ENCODE measurements at places on chromosomes 1 and 21. TPM values are rescaled to one million over a fixed set of nuclear protein-coding genes. Genes with fewer than 3 reads are reported as not detected.

GRCh38 chr1:241992734-241993133 lies 6.2 kb downstream of the MAP1LC3C start:
- DNase-seq, result no peak

BARHL2 gene
- not detected for total RNA-seq

GRCh38 chr1:7070389-7071029 lies 285.3 kb downstream of the CAMTA1 start:
- DNase-seq, result peak; percentile 26

GRCh38 chr1:241592273-241592958 lies 47.8 kb downstream of the CHML start:
- peak; percentile 67 for DNase-seq

ARHGEF11 gene
- 28.4 TPM for total RNA-seq

SLC6A9 gene
- total RNA-seq, result not detected

DNA sequence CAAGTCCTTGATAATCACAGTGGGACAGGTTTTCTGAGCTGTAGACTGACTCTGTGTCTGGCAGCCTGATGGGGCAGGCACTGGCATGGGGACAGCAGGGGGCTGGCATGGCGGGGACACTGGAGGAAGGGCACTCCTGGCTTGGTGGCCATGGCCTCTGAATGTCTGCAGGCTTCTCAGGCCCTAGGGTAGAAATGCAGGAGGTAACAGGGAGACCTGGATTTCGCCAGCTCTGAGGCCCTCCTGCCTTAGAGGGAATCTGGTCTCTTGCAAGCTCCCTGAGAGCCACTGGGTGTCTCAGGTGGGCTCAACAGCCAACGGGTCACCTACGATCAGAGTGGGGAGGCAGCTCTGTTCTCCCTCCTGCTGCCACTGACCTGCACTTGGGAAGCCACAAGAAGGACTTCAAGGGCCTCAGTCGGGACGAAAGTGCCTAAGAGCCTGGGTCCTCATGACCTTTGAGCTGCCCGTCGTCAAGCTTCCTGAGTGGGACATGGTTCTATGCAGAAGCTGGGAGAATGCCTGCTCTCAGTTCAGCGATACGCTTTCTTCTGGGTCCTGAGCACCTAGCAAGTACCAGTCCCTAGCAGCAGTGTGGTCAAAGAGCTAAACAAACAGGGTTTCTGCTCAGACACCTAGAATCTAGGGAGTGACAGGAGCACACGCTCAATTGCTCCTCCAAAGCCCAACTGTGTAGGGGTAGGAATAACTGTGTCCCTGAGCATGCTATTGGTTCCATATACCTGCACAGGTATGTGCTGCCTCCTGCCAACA lies 569.0 kb downstream of the PTPRU start:
- no peak for DNase-seq

DNA sequence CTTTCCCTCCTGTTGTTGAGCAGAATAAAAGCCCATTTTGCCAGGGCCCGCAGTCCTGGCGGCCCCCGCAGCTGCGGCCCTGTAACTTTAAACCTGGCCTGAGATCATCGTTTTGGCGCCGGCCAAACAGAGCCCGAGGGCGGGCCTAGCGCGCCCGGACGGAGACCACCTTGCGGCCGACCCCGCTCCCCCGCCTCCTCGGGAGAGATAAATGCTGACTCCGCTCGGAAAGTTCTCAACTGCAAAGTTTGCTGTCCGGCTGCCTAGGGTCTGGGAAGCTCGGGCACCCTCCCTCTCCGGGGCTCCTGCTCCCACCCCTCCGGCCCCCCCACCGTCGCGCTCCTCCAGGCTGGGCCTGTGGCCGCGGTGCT lies at the start of gene PDPN:
PDPN (plus strand) TSS at position 238 of the 371 bp plus-strand sequence. CDS start 202 bp downstream, outside the sequence.
- no peak for DNase-seq

GRCh38 chr1:89844860-89845259 lies 24.0 kb downstream of the LRRC8D start:
- no peak for DNase-seq

ARHGEF10L gene
- total RNA-seq, result 31.0 TPM

- DNase-seq, result no peak
Measured at GRCh38 chr1:217049721-217050120, 326.5 kb upstream of the ESRRG start.

- DNase-seq, result no peak
Measured at GRCh38 chr1:198147216-198147615, 9.6 kb upstream of the NEK7 start.

DNA sequence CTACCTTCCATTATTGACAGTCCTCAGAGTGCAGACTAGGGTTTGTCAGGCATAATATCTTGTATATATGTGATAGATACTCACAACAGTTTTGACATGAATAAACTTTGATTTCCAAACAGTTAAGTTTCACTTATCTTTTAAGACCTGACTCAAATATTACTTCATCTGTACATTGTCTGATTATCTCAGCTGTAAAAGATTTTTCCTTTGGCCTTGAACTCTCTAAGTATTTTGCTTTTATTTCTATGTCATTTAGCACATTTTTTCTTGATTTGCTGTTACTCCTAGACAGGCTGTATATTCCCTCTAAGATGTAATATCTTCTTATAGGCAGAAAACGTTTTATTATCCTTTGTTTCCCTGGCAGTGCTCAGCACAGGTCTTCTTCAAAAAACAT lies 65.6 kb upstream of the DMRTA2 start:
- DNase-seq, result no peak

ELAVL4 gene
- total RNA-seq, result not detected

- peak; percentile 65 for DNase-seq
Measured at GRCh38 chr1:218659911-218660677, 315.0 kb downstream of the TGFB2 start.

GRCh38 chr1:110829955-110830553 lies 42.9 kb upstream of the CD53 start:
- peak; percentile 3 for DNase-seq

GRCh38 chr1:74012583-74012982 lies 185.4 kb downstream of the LRRIQ3 start:
- DNase-seq, result no peak

DNA sequence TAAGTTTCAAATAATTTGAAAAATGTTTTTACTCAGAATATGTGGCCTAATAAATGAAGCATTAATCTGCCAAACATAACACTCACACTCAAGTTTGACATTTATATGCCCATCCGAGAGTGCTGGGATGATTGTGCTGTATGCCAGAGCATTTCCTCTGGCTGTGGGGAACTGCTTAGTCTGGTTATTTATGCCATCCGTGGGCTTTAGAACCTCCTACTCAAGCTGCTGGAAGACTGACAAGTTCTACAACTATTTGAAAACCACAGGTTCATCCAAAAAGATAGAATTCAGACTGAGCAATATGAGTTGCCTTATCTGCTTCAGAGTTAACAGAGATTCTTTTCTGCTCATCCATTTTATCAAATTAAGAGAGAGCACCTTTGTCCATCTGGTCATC lies 25.9 kb downstream of the PCNX2 start:
- no peak for DNase-seq

GRCh38 chr1:96703186-96703585 lies 18.4 kb upstream of the PTBP2 start:
- no peak for DNase-seq

DNA sequence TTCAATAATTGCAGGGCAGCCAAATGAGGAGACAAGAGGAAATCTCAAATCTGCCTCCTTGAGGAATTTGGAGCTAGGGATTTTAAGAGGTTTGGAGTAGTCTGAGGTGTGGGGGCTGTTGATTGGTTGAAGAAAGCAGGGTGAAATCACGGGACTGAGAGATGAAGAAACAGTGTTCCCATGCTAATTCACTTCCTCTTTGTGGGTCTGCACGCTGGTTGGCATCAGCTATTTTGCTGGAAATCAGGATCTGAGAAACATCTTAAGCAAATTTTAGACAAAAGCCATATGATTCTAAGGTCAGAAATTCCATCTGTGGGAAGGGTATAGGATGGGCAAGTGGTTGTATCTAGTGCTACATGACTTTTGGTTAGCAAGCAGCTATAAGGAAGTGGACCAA lies 107.1 kb upstream of the PAXBP1 start:
- no peak for DNase-seq

DNA sequence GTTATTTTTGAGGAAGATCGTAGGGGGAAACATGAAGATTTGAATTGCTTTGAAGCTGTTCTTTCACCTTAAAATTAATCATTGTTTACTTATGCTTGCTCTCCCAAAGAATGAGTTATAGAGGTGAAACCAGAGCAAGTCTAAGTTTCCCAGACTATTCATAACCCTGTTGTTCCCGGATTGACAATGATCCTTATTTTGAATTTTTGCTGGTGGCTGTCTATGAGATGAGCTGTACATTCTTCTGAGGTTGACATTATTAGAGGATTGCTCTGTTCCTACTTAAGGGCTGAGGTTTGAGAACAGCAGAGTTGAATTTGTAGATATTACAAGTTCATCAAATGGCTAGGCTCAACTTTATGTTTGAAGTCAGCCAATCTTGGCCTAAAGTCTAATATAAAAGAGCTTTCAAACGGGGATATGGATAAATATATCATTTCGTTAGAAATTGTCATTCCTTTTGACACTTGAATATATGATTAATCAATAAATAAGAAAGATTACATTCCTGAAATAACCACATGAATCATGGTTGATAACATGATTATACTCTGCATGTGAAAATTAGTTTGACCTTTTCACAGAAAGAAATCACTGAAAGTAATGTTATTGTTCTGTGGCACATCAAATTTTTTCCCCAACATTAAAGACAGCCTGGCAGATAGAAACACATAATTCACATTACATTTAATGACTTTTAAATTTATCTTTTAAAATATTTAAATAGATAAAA lies 19.1 kb upstream of the PDE4B start:
- DNase-seq, result no peak

MAP3K21 gene
- 6.6 TPM for total RNA-seq

- DNase-seq, result no peak
Measured at GRCh38 chr1:71698186-71698585, 584.2 kb downstream of the NEGR1 start.

DNA sequence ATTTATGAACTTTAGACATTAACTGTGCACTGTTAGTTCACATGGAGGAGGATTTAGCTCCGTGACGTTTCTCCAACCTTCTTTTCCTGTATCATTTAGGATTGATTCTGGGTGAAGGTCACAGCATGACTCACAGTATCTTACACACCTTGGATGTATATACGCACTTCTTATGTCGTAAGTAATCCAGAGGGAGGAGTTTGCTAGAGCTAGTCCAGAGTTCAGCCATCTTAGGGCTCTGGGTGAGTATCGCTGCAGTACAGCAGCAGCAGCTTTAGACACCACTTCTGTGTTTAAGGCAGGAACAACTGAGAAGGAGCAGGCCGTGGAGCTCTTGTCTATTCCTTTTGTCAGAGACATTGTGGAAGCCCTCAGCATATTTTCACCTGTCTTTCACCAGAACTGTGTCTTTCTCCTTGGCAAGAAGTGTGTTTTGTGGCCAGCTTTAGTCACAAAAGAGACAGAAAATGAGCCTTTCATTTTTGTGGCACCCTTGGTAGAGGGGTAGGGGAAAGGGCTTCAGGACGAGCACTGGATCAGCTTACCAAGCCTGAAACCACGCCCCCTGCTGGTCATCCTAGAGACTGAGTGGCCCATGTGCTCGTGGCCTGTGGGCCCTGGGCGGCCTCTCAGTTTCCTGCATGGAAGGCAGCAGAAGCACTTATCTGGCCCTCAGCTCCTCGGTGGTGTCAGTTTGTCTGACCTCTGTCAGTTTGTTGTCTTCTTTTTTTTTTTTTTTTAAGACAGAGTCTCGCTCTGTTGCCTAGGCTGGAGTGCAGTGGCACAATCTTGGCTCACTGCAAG lies 64.0 kb downstream of the ADARB1 start:
- DNase-seq, result peak; percentile 18

- no peak for DNase-seq
Measured at GRCh38 chr1:1858382-1859086, 32.4 kb downstream of the GNB1 start.

GRCh38 chr1:7539769-7540175 lies 231.3 kb upstream of the VAMP3 start:
- DNase-seq, result no peak

- no peak for DNase-seq
Measured at GRCh38 chr1:93262645-93263044, 82.1 kb downstream of the CCDC18 start.

DNA sequence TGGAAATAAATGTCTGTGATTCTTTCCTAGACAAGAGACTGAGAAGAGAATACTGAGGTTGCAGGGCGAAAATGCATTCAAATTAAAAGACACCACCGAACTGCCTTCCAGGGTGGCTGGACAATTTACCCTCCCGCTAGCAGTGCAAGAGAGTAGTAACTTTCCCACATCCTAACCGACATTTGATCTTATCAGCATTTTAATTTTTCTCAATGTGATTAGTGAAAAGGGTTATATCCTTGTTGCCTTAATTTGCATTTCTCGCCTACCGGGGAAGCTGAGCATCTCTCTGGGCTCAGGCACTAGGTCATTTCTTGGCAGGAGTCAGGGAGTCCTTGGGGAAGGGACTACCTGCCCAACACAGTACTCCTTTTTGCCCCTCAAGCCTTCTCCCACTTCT lies 2.8 kb downstream of the TNFRSF8 start:
- no peak for DNase-seq

DNA sequence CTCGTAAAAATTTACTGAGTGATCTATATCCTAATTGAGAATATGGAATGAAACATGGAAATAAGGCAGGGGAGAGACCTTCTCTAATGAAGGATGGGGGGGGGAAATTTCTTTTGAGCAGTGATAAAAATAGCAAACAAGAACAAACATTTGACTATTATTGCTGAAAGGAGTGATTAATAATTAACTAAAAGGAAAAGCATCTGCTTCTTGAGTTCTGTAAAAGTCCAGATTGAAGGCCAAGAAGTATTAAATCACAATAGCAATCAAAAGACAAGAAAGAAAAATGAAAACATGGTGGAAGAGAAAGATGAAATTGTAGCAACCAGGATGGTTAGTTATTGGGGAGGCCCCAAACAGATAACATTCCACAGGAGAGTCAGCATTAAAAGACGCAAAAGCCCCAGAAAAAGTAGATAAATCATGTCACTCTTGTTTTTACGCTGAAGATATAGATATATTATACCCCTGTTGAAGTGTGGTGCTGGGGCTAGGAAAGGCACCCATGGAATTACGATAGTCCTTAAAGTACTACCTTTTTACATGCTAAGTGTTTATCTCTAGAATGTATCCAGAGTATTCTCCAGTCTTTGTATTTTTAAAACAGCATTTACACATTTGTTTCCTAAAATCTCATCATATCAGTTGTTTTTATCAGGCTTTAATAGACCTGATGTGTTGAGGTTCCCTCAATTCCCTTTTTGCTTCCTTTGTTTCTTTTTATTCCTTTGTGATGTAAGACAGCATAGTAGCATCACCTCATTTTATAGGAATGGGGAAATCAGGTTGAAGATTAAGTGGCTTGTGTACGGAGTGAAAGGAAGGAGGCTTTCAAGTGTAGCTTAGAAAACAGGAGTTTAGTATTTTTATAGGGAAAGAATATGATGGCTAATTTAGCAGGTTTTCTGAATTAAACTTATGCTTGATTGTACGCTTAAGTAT lies 28.9 kb downstream of the DISP1 start:
- peak; percentile 72 for DNase-seq

DNA sequence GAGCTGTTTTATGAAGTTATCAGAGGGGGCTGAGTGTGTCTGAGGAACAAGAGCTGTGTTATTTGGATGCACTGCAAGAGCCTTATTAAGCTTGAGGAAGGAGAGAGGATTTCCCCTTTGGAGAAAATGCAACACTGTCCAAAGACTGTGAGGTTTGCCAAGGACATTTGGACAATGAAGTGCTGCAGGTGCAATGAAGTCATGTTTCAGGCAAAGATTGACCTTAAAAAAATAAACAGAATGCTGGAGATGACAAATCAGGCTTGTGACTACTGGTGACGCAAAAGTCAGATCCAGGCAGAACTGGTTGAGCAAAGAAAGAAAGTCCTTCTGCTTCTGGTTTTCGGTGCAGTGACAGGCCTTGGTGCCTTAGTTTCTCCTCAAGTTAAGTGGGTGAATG lies 125.2 kb upstream of the KIAA0040 start:
- DNase-seq, result no peak

- no peak for DNase-seq
Measured at GRCh38 chr1:190491404-190491803, 13.7 kb upstream of the BRINP3 start.

GRCh38 chr1:90996742-90997413 lies 25.0 kb downstream of the ZNF644 start:
- DNase-seq, result no peak

All from Caki2 (cell line).